ENCODE measurements at places on chromosomes 16 and 17.

DNA sequence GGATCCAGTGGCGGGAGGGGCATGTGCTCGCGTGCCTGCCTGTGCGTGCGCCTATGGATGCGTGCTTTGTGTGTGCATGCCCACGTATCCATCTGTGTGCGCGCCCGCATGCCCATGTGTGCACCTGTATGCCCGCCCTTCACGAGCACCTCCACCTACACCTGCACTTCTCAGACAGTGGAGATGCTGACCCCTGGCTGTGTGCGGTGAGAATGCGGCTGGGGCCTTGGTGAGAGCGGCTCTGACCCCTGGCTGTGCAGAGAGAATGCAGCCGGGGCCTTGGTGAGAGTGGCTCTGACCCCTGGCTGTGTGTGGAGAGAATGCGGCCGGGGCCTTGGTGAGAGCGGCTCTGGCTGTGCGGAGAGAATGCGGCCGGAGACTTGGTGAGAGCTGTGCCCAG is 33.9 kb downstream of the AXIN1 start:
- no peak for DNase-seq

DNA sequence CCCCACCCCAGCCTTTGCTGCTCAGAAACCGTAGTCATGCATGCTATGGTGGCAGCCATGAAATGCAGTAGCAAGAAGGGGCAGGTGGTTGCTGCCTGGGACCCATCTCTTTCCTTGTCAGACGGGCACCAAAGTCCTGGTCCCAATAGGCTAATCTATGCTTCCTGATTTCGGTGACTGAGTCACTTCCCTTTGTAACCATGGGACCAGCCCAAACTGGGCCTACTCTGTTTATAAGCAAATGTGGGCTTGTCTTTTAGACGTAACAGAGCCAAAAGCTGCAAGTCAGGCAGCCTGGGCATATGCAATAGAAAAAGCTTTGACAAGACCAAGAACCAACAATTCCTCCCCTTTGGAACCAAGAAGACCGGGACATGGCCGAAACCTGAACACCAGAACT is 99.1 kb upstream of the RBBP6 start:
- no peak for DNase-seq

DNA sequence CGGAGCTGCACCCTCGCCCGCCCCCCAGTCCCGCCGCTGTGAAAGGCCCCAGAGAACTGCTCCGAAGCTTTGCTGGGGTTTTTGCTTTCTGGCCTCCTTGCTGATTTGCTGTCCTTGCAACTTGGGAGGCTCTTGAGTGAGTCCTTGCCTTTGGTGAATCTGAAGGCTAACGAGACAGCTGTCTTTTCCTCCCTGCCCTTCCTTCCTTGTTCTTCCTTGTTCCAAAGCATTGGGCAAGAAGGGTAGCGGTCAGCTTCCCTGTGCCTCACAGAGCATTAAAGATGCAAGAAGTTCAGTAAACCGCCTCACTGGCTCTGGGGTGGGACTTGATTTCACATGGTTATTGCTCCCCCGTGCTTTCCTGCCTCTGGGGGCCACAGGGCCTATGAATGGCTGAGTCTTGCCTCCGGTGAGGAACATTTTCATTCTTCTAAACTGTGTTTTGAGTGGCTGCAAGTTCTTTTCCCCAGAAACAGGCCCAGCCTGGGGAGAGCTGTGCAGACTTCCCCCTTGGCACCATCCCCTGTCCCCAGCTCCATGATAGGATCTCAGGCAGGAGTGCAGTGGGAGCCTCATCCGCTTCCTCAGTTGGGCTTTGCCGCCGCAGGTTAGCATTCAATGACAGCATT is 1.4 kb downstream of the YPEL2 start:
- peak; percentile 19 for DNase-seq

GRCh38 chr16:21277927-21278706 is at the start of gene CRYM:
CRYM (minus strand) TSS chr16:21278290; CDS start chr16:21278251, 39 bp downstream.
- DNase-seq, result peak; percentile 30

- no peak for DNase-seq
Measured at GRCh38 chr16:62283-62967, 8.8 kb downstream of the SNRNP25 start.

GRCh38 chr16:4904942-4905615 is 31.9 kb downstream of the PPL start:
- DNase-seq, result no peak

- DNase-seq, result no peak
Measured at GRCh38 chr17:61188081-61188480, 211.6 kb upstream of the TBX2 start.

DNA sequence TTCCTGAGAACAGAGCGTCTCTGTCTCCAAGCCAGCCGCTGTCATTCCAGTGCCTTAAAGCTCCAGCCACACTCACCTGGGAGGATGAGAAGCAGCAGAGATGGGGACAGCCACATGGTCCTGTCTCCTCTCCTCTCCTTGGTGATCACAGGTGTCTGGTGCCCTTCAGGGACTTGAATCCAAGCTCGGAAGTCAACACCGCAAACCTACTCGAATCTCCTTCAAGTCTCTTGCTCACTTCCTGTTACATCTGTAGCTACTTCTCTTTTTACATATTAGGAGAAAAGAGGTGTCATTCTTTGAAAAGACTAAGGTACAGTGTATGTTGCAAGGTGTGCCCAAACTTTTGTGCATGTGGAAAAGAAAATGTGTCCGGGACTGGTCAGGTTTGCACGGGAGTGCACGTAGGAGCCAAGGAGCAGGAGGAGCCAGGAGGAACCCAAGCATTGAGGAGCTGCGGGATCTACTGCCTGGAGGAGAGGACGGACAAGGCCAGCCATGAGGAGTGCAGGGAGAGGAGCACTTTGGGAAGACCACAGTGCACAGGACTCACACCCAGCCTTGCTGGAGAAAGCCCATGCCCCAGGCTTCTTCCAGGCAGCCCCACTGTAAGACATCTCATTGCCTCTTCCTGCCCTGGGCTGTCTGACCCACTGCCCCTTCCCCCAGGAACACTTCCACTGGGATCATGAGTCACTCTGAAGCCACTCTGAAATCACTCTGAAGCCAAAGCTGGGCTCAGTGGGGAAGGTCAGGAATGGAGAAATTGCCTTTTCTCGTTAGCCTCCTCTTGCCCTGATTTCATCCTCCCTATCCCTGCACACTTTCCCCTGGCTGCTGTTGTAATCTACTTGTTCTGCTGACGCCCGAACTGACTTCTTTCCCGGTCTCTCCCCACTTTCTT is at the start of gene CD300LD:
TSS of gene CD300LD (minus strand) at position 197 of the 904 bp plus-strand sequence. CDS start at position 116, 81 bp downstream.
- DNase-seq, result no peak

GRCh38 chr16:72094266-72094610 is 591 bp downstream of the DHX38 start:
- no peak for DNase-seq

GRCh38 chr17:59357219-59357697 is 25.8 kb downstream of the YPEL2 start:
- DNase-seq, result peak; percentile 76

DNA sequence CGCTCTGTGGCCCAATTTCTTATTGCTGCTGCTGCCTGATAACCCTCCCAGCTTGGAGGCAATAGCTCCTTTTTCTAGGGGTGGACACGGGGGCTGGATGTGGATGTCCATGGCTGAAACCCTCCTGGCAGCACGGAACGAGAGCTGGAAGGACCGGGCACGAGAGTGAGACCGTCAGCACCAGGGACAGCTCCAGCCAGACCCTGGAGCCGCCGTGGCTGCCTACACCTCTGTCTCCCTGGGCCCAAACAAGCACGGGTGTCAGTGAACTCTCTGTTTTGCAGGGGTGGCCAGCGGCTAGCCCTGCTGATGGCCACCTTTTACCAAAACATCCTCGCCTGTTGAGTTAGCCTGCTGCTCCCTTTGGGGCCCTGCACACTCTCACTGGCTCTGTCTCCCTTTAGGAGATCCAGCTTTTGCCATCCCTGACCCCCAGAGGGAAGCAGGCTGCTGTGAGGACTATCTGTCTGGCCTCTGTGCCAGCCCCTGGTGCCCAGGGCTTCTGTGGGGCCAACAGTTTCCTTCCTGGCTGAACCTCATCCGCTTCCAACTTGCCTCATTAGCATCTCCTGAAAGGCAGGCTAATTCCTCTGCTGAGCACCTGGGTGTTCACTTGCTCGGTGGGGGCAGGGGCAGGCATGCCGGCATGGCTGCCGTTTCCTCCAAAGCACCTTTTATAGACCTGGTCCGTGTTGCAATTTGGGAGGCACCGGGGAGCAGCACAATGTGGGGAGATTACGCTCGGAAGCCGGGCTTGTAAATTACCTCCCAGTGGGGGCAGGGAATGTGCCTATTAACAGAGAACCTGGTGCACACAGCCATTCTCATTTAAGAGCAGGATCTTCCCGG is 118.1 kb downstream of the ENGASE start:
- peak; percentile 28 for DNase-seq

DNA sequence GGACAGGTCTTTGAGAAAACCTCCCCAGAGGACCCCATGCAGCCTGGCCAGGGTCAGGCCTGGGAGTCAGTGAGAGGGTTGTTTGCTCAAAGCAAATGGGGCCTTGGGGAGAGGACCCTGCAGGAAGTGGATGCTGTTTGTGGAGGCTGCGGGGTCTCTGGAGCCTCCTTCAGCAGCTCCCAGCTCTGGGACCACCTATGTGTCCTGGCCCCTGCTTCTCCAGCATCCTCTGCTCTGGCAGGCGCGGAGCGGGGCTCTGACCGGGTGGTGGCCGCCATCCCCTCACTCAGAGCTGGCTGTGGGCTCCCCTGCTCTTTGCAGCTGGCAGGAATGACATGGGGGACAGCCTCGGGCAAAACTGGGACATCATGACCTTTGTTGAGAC is 29.8 kb upstream of the CIBAR2 start:
- no peak for DNase-seq

DNA sequence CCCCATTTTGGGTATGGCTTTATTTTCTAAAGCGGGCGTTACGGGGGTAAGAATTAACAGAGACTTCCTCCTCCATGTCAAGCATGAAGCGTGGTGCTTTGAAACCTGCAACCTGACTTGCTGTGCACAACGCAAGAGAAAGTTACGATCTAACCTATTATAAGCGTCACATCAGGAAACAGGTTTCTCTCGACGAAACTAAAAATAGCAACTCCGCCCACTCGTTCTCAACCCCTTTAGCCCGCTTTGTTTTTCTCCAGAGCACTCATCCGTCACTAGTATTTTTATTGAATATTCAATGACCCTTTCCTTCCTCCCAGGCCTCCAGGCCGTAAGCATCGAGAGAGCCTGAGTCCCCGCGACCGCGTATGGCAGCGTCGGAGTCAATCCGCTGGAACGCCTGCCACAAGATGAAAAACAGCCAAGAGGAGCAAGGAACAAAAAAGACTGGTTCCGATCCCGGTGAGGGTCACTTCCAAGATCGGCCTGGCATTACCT is 555 bp downstream of the NUP88 start:
- no peak for DNase-seq

- DNase-seq, result peak; percentile 80
Measured at GRCh38 chr17:40064971-40065768, 2.4 kb downstream of the THRA start.

- no peak for DNase-seq
Measured at GRCh38 chr17:5182597-5183409, 8.9 kb downstream of the ZNF594 start.

- DNase-seq, result peak; percentile 11
Measured at GRCh38 chr17:20156196-20157000, 147.2 kb downstream of the SPECC1 start.

- peak; percentile 79 for DNase-seq
Measured at GRCh38 chr17:50181591-50182560, 16.1 kb downstream of the SGCA start.

- peak; percentile 32 for DNase-seq
Measured at GRCh38 chr16:495127-495748, 32.3 kb upstream of the CAPN15 start.

DNA sequence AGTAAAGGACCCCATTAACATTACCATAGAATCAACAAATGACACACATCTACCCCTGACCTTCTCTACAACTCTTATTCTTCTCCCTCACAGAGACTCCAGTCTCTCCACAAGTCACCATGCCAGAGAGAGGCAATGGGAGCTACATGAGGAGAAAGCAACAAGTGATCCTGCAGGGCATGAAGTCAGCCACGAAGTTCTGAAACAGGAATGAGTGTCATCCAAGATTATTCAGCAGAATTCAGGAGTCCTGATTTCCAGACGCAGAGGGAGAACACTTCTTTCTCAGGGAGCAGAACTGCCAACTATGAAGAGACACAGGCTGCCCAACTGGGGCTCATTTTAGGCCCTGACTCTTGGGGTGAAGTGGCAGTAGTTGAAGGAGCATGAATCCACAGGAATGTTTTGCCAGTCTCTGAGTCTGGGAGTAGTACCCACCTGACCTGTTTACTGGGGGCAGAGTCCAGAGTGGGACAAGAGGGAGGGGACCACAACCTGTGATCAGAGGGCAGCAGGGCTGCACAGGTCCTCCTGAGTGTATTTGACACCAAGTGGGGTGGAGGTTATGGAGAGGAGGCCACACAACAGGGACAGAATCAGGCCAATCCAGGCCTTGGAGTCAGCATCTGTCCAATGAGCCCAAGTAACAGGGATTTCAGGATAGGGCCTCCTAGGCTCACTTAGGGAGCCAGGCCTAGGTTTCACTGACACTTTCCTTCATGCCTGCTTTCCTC is 2.4 kb upstream of the MTMR4 start:
- no peak for DNase-seq

DNA sequence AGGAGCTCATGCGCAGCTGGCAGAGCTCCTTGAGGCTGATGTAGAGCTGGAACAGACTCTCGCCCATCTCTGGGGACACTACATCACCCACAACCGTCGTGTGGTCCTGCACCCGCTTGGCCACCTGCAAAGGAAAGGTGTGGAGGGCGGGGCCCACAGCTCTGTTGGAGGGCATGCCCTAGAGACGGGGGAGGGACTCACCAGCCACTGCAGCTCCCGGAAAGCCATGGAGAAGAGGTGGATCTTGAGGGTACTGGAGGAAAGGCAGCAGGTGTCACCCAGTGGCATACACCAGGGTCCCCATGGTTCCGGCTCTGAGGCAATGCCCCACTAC is 8.6 kb downstream of the UNC13D start:
- DNase-seq, result no peak

DNA sequence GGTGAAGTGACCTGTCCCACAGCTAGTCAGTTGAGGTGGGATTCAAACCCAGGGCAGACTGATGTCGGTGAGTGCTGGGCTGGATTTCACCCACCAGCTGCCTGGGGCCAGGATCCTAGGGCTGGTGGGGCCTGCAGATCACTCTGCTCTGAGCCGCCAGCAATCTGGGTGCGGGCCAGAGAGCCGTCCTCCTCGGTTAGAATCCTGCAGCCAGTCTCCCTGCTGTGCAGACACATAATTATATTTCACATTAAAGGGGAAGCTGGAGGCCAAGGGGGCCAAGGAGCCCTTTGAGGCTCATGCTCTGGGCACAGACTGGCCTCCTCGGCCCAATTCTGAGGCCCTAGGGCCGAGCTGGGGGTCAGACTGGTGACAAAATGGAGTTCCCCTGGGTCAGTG is 996 bp upstream of the KCNJ12 start:
- no peak for DNase-seq

DNA sequence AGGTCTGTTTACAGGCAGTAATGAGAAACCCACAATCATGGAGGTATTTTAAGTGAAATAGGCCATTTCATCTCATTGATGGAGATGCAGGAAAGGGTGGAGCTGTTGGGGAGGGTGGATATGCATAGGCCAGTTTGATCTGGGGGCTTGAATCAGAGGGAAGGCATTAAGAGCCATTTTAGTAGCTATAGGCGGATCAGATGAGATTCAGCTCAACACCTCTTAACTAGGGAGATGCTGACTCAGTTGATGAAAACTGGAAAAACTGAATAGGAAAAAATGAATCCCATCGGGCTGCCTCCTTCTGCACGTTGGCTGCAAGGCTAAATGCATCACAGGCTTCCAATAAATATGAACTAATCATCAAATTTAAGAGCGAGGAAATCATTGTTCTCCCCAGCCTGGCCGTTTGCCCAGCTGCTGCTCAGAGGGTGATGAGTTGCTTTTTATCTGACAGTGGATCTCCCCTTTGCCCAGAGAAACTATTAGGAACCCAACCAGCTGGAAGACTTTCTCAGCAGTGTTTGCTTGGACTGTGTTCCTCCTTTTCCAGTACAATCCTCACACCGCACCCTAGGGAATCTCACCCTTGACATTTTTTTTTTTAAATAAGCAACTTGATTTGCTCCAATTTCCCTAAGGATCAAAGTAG is 149.6 kb downstream of the SOX9 start:
- peak; percentile 2 for DNase-seq

All from fibroblast of skin of back (primary cell).